ENCODE measurements at places on chromosomes 7 and 10.

GRCh38 chr7:101586078-101586905 is 42.8 kb downstream of the MYL10 start:
- no peak for DNase-seq

DNA sequence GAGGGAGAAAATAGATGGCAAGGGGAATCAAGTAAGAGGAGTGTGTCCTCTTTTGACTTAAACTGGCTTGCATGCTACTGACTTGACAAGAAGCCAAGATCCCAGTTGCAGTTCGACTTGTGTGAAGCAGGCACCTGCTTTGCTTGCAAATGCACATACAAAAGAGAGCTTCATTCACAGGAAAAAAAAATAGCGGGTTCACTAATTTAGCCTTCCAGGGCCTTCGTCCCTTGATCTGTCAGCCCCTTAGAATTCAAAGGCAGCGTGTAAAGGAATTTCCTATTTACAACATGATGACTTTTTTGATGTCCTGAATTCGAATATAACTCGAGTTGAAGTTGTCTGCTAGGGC is 192.1 kb downstream of the CELF2 start:
- DNase-seq: no peak

- DNase-seq: no peak
Observed at GRCh38 chr10:126671402-126671975, 996 bp upstream of the C10orf90 start.

- no peak for DNase-seq
Observed at GRCh38 chr10:11532306-11532705, 79.1 kb downstream of the USP6NL start.

DNA sequence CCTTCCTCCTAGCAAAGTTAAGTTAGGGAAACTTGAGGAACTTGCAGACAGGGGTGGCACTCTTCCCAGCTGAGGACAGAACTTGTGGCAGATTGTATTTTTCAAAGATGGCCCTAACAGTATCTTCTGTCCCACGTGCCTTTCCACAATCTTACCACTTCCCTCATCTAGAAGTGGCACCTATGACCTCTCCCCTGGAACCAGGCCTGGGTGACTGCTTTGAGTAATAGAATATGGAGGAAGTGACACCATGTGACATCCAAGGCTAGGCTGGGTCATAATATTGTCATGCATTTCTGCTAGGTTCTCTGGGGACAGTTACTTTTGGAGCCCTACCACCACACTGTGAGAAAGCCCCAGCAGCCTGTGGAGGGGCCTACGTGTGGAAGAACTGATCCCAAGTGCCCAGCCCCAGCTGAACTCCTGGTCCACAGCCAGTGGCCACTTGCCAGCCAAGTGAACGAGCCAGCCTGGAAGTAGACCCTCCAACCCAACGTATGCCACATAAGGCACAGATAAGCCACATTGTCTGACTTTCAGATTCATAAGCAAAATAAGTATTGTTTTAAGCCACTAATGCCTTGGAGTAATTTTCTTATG is 193.7 kb downstream of the PTPN20 start:
- DNase-seq: no peak

- DNase-seq: no peak
Observed at GRCh38 chr10:113754768-113755167, 3.3 kb downstream of the PLEKHS1 start.

GRCh38 chr10:111338035-111338434 is 261.2 kb downstream of the ADRA2A start:
- no peak for DNase-seq

Measured in CD4-positive, alpha-beta memory T cell (primary cell).